ENCODE measurements at places on chromosomes 5 and 9. TPM values are rescaled to one million over a fixed set of nuclear protein-coding genes. Genes with fewer than 3 reads are reported as not detected.

The IZUMO3 gene
- total RNA-seq = not detected

The DRD1 gene
- 1.0 TPM for total RNA-seq

The DOCK8 gene
- total RNA-seq = 1.4 TPM

The FASTKD3 gene
- 9.9 TPM for total RNA-seq

Measured in Panc1 (cell line).